Body of pancreas (tissue), 4 donors: ENCODE measurements at places on chromosomes 2 and 18. TPM values are rescaled to one million over a fixed set of nuclear protein-coding genes. Genes with fewer than 3 reads are reported as not detected.
A peak's percentile ranks its signal among the peaks of the same experiment; 100 is the strongest.

The KCNIP3 gene
- 1.6 TPM for total RNA-seq

GRCh38 chr2:53519918-53520841 is 247.4 kb upstream of the CHAC2 start:
- peak; percentile 57 for DNase-seq

- no peak for DNase-seq
Measured at GRCh38 chr2:20512061-20512605, 65.3 kb downstream of the RHOB start.

GRCh38 chr2:49832555-49832954 is 678.2 kb upstream of the FSHR start:
- DNase-seq, result no peak

The NGEF gene
- 7.0 TPM for total RNA-seq

The OSR1 gene
- 2.1 TPM for total RNA-seq

The WNT10A gene
- total RNA-seq, result 0.52 TPM

DNA sequence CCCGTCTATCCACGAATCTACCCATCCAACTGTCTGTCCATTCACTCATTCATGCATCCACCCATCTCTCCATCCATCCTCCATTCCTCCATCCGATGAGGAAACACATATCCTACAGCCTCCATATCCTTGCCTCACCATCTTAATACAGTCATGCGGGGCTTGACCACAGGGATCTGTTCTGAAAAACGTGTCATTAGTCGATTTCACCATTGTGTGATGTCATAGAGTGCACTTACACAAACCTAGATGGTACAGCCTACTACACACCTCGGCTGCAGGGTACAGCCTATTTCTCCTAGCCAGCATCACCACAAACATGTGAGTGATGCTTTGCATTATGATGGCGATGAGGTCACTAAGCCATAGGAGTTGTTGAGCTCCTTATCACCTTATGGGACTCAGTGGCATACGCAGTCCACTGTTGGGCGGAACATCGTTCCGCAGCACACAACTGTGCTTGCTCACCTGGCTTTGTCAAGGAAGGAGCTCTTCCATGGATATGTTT is 1.9 kb upstream of the NT5DC4 start:
- DNase-seq, result no peak

The CERS6 gene
- 16.3 TPM for total RNA-seq

DNA sequence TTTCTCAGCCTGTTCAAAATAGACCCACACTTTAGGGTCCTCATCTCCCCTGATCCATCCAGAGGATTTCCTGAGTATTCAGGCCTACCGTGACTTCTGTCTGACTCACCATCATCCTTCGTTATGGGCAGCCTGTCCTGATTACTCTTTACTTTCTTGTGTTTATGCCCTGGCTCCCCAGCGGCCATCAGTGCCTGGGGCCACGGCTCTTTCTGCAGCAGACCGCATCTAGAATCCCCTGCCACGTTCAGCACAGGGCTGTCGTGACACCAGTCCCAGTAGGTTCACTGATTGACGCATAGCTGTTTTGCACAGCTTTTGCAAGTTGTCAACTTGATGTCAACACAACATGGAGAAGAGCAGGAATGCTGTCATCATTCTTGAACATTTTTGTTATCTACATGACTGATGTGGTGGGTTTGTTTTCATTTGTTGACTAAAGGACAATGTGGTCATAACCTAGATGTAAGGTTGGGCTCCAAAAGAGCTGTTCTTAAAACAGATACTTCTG is 225.6 kb downstream of the HAUS1 start:
- no peak for DNase-seq

The MC5R gene
- not detected for total RNA-seq

DNA sequence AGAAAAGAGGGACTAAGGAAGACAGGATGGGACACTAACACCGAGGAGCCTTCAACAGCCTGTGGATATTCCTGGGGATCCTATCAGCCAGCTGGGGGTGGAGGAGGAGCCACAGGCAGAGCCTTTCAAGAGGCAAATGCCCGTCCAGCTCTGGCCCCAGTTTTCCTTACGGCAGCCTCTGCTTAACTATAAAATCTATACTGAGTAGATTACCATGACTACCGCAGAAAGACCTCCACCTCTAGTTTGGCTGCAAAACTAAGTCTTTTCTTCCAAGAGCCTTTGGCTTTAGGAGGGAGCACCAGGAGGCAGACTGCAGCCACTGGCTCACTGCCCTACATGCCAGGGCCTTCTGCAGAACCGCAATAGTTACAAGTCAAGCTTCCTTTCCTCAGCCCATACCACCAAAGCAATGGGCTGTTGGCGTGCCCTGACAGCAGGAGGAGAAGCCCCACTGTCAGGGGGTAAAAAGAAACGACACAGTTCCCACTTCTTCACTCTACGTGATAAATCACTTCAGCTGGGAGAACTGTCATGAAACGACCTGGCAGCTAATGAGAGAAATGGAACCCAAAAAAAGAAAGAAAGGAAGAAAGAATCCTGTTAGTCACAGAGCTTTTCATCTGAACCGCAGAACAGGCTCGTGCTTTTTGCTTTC is 25.1 kb upstream of the CREB1 start:
- DNase-seq, result peak; percentile 57

- peak; percentile 18 for DNase-seq
Measured at GRCh38 chr2:70551167-70551566, 2.5 kb downstream of the TGFA start.

DNA sequence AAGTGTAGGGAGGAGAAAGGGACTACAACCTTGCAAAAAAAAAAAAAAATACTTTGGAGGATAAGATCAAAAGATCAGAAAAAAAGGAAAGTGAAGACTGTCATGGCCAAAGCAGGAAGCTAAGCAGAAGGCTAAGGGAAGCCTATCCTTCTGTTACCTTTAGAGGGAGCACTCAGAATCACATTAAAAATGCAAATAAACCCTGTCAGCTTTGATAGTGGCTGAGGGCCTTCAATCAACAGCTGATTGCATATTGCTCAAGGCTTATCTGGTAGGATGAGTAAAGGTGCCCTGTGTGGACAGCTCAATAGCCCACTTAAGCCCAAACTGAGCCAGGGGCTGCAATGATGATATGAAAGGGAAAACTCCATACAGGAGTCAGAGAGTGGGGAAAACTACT is 1021.2 kb downstream of the LRP1B start:
- DNase-seq, result no peak

DNA sequence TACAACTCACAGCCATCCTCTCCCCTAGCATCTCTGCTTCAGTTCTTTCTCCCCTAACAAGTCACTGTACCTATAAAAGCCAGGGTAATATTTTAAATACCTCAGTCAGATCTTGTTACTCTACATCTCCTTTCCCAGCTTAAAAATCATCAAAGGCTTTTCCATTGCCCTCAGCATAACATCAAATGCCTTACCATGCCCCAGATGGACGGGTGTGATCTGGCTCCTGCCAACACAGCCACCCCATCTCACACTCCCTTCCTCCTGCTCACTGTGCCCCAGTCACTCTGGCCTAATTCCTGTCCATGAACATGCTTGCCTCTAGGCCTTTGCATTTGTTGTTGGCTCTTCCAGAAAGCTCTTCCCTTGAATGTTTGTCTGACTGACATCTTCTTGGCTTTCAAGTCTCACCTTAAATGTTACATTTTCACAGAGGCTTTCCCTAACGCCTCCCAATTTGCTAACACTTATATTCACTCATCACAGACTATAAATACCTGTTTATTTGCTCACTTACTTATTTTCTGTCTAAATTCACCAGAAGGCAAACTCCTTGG is 640.9 kb downstream of the NYAP2 start:
- DNase-seq, result no peak

GRCh38 chr2:74715880-74716279 is 61.8 kb downstream of the SEMA4F start:
- DNase-seq, result no peak

- DNase-seq, result no peak
Measured at GRCh38 chr2:204066051-204066450, 129.5 kb downstream of the ICOS start.

DNA sequence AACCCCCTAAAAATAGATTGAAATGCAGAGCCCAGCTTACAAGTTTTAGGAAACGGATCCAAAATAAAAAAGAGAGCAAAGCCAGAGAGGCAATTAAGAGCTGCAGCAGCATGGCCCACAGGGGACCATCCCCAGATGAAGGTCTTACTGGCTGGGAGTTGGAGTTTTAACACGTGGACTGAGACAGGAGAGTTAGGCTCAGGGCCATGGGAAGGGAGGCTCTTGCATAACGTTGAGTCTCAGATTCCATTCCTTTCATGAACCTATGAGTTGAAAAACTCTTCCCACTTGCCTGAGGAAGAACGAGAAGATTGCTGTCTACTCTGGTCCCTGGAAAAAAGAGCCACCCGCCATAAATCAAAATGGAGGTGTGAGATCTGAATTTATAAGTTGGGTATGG is 101.8 kb upstream of the NDUFV2 start:
- DNase-seq, result no peak

- DNase-seq, result no peak
Measured at GRCh38 chr2:98234776-98235175, 111.5 kb upstream of the CNGA3 start.

The CPSF3 gene
- total RNA-seq, result 11.2 TPM

DNA sequence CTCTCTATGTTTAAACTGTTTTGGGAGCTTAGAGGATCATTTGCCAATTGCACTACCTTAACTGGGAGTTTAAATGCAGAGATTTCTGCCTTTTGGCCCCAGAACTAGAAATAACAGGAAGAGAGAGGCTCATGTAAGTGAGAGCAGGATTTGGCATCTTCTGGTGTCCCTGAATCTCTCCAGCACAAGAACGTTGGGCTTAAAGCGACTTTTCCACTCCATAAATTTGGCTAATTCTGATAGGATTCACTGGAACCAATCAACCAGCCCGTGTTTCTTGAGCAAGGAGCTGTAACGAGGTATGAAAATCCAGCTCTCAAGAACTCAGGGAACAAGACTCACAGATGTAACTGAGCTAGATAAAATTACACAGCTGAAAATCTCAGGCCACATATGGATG is 181.0 kb downstream of the C1D start:
- no peak for DNase-seq
